ENCODE measurements at places on chromosomes 13 and 19.

- DNase-seq = peak; percentile 35
These were observed 452 bp downstream of the PIAS4 start for GRCh38 chr19:4007836-4008539.

- no peak for DNase-seq
These were observed 1635.8 kb downstream of the PCDH9 start for GRCh38 chr13:65594298-65594781.

DNA sequence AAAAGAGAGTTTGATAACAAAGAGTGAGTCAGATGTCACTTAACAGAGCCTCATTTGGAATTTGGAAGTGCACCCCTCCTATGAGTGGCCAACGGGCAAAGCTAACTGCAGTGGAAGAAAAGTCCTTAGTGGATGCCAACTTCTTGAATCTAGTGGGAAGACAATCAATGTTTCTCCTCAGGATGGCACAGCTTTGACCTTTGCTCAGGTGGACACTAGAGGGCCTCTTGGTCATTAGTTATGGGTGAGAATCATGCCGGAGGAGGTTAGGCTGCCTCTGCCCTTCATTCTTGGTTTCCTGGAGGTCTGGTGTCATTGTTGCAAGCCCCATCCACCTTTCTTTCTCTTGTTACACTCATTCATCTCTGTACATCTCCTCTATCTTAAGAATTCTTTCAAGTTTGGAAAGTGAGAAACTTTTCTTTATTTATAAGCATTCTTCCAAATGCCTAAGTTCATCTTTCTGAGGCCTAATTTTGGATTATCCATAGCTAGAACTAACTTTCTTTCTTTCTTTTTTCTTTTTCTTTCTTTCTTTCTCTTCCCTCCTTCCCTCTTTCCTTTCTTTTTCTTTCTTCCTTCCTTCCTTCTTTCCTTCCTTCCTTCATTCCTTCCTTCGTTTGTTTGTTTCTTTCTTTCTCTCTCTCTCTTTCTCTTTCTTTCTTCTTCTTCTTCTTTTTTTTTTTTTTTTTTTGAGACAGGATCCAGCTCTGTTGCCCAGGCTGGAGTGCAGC lies 327.2 kb upstream of the TSHZ3 start:
- no peak for DNase-seq

DNA sequence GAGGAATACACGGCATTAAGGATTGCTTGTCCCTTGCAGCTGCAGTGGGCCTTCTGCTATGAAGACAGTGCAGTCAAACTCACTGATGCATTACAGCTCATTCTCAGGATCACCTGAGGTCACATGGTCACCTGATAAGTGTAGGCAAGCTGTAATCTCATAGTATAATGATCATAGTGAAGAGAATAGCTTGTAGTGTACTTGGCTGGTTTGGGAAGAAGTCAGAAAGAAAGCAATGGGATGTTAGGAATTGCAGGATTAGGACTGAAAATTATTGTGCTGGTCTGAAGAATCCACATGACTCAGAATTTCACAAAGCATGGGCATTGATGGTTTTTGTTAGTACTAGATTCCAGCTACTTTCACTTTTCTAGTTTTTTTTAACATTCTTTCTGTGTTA lies 76.7 kb downstream of the MBNL2 start:
- DNase-seq = no peak

DNA sequence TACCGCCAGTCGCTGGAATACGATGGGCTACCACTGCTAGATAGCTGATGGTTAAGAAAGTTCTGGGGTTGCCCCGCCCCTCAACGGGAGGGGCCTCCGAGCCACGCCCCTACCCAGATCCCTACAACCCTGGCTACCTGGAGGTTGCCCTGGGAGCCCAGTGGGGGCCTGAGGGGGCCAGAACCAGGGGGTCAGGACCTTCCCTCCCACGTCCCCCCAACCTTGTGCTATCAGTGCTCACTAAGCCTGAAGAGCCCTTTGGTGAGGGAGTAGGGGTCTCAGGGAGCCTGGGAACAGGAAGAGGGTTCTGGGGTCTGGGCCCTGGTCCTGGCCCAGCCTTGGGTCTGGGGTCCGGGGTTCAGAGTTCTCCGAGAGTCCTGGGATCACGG lies 8.9 kb downstream of the OCEL1 start:
- peak; percentile 71 for DNase-seq

GRCh38 chr13:85799097-85799582 lies at the start of gene SLITRK6:
Gene SLITRK6, minus strand, starts transcription at chr13:85799419. Its CDS starts 2,911 bp downstream, at chr13:85796508.
- no peak for DNase-seq

- DNase-seq = no peak
These were observed 80.7 kb downstream of the RNASEH2B start for GRCh38 chr13:50990065-50990817.

- no peak for DNase-seq
These were observed 4.6 kb upstream of the LYPD5 start for GRCh38 chr19:43806848-43807247.

GRCh38 chr19:56297010-56297409 lies 17.6 kb downstream of the ZSCAN5A start:
- no peak for DNase-seq

- DNase-seq = peak; percentile 46
These were observed 38.6 kb upstream of the SEMA6B start for GRCh38 chr19:4597975-4598671.

DNA sequence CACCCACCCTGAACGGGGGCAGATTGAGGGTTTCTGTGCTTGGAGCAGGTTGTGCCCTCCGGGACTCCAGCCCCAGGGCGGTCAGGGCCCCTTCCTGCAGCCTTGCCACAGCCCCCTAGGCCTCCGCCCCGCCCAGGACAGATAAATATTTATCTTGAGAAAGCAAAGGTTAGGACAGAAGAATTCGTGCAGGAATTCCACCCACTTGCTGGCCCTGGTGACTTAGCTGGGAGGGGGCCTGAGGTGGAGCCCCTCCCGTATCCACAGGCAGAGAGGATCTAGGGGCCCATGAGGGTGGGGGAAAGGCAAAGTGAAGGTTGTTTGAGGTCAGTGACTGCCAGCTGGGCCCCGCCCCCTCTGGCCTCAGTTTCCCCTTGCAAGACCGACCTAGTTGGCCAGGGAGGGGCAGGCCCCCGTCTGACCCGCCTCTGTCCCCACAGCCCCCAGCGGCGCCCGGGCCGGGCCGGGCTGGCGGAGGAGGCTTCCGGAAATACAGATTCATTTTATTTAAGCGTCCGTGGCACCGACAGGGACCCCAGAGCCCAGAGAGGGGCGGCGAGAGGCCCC lies 5.2 kb downstream of the MIDN start:
- no peak for DNase-seq

DNA sequence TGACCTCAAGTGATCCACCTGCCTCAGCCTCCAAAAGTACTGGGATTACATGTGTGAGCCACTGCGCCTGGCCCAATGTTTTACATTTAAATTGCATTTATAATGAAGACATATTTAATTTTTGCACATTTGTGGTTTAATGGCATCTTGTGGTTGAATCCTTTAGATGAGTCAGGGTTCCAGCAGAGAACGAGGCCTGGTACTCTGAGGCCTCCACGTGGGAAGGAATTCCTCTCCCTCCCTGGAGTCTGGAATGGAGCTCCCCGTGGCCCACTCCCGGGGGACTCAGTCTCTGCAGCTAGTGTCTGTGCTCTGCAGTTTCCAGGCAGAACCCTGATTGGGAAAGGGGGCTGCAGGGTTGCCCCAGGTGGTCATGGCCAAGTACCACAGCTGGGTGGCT lies 24.2 kb downstream of the ZFR2 start:
- DNase-seq = no peak

- no peak for DNase-seq
These were observed 173.0 kb downstream of the TEX29 start for GRCh38 chr13:111493468-111493867.

DNA sequence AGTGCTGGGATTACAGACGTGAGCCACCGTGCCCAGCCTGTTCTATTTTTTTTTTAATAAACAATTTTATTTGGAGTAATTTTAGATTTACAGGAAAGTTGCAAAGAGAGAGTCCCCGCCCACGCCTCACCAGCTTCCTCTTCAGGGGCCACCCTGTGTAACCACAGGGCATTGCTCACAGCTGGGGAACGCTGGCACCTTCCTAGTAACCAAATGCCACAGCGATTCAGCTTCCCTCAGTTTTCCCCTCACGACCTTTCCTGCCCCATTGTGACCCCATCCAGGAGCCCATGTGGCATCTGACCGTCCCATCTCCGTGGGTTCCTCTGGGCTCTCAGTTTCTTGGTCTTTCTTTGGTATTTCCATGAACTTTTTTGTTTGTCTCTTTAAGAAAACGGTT lies 83.9 kb downstream of the GNG7 start:
- DNase-seq = peak; percentile 87

DNA sequence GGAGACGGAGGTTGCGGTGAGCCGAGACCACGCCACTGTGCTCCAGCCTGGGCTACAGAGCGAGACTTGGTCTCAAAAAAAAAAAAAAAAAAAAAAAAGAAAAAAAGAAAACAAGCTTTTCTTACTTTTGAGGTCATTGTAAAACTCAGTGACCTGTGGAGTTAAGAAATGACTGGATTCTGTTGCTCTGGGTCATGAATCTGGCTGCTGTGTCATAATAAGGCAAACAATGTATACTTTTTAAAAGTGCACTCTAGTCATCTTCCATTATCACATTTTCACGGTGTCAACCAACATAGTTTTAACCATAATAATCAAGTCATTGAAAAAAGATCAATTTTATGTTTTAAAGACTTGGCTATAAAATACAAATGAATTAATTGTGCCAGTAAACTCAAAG lies 1186.6 kb downstream of the DIAPH3 start:
- no peak for DNase-seq

- DNase-seq = no peak
These were observed 9.6 kb upstream of the TIMM44 start for GRCh38 chr19:7953060-7953459.

GRCh38 chr13:28610996-28611395 lies 47.9 kb upstream of the POMP start:
- DNase-seq = no peak

All from stimulated activated CD4-positive, alpha-beta T cell treated with anti-CD3 and anti-CD28 coated beads, Interleukin-4, amount 100 ng/mL, for 1 hour (primary cell).